Skeletal muscle cell (primary cell): ENCODE measurements at places on chromosomes 12 and 14.
A peak's percentile ranks its signal among the peaks of the same experiment; 100 is the strongest.

GRCh38 chr14:93133464-93133863 is 17.7 kb upstream of the ITPK1 start:
- peak; percentile 53 for DNase-seq

DNA sequence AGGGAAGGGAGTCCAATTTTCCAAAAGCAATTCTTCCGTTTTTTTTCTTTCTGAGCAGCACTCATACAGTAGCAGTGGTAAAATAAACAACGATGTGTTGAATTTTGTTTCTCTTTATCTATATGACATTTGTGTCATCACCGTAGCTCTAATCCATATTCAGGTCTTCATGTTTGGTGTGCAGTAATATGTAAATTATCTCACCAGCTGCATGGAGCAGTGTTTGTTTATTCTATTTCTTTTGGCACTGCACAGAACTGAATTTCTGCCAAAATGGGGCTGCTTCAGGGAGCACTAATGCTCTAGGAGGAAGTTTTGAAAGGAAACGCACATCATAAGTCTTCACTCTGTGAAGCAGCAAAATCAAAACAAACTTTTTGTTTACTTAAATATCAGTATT is 130.0 kb upstream of the NPAS3 start:
- peak; percentile 35 for DNase-seq

GRCh38 chr14:95195031-95195430 is 37.7 kb upstream of the DICER1 start:
- no peak for DNase-seq

GRCh38 chr14:99173086-99173485 is 98.9 kb downstream of the BCL11B start:
- DNase-seq = no peak

DNA sequence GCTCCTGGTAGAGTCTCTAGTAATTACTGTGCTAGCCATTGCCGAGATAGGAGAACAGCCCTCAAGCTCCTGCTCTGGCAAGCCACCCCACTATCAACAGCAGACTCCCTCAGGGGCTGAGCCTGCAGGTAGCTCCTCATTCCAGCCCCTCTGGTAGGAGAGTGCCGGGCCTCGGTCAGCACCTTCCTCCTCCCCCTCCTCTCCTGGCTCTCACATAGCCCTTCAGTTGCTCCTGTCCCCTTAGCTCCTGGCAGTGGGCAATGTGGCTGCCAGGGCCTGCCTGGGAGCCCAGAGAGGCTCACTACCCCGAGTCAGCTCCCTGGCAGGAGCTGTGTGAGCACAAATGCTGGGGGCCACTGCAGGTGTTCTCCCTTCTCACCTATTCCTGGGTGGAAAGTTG is 52.0 kb downstream of the IQSEC3 start:
- DNase-seq = no peak

DNA sequence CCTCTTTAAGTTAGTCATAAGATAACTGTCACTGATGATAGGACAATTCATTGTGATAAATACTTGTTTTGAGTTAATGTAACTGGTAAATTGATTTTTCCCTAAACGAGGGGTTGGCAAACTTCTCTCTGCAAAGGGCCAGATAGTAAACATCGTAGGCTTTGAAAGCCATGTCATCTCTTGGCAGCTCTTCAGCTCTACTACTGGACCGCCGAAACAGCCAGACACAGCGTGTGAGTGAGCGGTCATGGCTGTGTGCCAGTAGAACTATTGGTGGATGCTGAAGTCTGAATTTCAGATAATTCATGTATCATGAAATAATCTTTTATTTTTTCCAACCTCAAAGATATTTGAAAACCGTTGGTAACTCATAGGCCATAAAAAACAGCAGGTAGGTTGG is 9.9 kb downstream of the PIWIL1 start:
- DNase-seq = no peak

GRCh38 chr12:24889411-24889810 is 59.5 kb downstream of the BCAT1 start:
- no peak for DNase-seq

GRCh38 chr14:22271838-22272799 is 316.9 kb downstream of the DAD1 start:
- DNase-seq = no peak

DNA sequence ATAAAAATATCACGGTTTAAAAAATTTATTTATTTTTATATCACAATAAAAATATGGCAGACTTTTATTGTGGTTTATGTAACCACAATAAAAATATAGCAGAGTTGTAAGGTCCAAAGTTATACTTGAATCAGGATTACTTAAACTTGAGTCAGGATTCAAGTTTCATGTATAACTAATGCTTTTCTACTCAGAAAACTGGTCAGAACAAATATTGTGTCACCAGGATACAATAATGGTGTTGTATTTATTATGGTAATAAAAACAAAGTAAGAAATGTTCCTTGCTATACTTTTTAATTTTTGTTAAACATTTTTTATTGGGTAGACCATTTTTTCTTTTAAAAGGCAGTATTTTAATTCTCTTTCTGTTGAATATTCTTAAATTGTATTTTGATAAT is 29.2 kb upstream of the EPS8 start:
- DNase-seq = no peak

- DNase-seq = no peak
Observed at GRCh38 chr12:10121278-10121677, 8.7 kb downstream of the CLEC7A start.

DNA sequence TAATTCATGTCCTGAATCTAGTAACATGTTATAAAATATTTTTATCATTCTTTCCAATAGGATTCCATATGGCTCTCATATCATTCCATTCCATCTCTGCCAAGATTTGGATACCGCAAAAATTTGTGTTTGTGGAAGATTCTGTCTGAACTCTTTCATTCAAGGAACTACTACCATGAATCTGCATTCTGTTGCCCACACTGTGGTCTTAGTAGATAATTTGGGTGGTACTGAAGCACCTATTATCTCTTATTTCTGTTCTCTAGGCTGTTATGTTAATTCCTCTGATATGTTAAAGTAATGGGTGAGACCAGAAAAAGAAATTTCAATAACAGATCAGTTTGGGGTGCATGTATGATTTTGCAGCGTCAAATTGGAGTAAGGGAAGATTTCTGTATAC is 6.2 kb downstream of the RPL36AL start:
- no peak for DNase-seq

DNA sequence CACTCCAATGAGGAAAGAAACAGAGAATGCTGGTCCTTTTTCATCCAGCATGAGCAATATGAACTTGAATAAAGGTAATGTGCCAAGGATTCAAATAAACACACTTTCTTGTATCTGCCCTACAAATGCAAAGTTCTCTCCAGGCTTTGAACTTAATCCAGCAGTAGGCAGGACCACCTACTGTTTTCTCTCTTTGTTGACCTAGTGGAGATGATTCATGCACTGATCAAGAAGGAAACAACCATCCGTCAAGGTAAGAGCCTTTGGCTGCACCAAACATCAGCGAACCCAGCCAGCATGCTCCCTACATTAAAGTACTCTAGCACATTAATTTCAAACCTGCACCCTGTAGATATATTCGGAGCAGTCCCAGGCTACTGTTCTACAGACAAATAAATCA is 489.3 kb downstream of the GALC start:
- no peak for DNase-seq

DNA sequence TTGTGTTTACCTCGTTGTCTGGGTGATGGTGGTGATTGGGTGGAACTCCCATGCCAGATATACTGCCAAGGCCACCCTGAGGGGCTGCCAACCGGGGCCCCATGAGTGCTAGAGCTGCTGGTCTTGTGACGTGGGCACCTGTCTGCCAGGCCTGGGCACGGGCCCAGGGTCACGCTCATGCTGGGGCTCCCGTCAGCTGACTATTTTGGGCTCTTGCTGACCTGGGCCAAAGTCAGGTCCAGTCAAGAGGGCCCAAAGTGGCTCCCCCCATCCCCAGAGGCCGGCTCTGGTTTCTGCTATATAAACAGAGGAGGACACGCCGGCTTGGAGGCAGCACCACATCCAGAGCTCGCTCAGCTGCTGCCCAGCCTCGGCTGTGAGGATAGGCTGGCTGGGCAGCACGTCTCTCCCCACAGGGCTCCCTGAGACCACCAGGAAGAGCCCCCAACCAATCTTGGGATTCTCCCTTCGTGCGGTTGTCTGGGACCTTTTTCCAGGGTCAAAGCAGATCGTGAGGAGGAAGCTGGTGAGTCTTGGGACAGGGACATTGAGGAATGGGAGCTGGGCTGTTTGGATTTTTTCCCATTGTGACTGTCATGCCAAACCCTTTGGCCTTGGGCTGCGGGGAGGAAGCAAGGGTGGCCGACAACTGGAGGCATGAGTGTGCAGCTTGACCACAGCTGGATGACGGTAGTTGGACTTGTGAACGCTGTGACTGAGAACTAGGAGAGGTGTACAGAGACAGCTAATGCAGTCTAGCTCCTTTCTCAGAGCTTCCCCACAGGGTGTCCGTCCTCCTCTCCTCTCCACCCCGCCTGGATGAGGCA is 7.6 kb upstream of the NR4A1 start:
- no peak for DNase-seq

GRCh38 chr12:47753021-47754001 is 5.4 kb downstream of the RAPGEF3 start:
- no peak for DNase-seq

GRCh38 chr12:26101350-26101734 is 23.5 kb downstream of the BHLHE41 start:
- no peak for DNase-seq

- peak; percentile 95 for DNase-seq
Observed at GRCh38 chr12:79127271-79127751, 262.7 kb downstream of the SYT1 start.

DNA sequence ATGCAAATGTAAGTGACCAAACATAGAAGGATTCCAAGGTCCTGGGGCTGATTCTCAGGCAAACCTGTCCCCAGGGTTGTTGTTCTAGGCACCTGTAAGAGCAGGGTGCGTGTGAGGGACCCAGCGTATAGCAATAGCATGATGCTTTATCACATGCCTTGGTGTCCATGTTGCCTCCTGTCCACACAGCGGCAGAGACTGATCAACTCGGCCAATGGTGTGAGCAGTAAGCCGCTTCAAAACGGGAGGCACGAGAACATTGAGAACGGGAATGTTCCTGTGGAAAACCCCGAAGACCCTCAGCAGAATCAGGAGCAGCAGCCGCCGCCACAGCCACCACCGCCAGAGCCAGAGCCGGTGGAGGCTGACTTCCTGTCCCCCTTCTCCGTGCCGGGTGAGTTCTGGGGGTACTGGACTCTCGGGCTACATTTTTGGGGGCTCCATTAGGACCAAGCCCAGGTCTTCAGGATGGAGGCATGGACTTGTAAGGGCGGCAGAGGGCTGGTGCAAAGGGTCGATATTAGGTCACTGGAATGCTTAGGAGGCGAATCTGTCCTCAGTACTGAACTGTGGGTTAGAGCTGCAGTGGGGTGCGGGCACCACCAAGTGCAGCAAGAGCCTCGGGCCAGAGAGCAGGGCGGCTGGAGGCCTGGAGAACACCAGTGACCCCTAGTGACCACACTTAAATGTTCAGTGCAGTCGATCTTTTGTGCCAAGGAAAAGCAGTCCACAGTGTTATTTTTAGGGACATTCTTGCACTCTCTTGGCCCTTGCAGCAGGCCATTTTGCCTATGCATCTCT is 57.2 kb upstream of the RIN3 start:
- DNase-seq = no peak

DNA sequence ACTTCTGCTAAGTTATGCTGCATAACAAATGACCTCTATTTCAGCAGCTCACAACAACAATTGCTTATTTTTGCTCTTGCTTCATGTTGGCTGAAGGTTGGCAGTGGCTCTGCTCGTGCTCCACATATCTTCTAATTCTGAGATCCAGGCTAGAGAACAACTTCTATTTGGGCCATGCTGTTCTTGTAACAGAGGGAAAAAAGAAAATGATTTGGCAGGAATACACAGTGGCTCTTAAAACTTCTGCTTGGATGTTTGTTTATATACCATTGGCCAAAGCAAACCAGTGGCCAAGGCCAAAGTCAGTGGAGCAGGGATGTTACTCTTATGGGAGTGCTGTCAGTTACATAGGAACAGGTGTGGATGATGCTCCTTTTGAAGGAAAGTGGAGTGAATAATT is 32.1 kb downstream of the GPHN start:
- no peak for DNase-seq

GRCh38 chr12:122100568-122100967 is 22.0 kb downstream of the MLXIP start:
- no peak for DNase-seq

DNA sequence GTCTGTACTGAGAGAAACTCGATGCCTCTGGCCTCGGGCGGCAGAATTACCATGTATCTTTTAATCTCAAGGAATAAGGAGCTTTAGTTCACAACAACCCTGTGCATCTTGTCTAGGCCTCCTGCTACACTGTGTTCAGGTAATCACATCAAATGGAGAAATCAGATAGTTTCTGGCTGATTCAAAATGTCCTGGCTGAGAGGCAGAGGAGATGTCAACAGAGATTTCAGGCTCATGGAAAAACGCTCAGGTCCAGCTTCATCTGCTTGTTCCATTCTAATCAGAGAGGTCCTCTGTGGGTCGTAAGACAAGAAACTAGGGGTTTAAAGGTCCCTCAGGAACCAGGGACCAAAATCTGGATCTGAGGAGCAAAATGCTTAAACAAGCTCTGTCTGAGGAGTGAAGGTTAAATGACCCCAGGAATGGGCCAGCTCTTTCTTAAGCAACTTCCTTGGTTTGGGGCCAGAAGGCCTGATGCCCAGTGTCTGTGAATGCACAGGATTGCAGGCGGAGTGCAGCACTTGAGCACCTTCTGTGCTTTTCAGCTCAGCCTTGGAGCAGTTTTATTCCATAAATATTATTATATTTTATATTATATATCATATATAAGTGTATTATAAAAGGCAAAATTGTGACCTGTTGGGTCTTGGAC is 170.2 kb upstream of the PRICKLE1 start:
- DNase-seq = no peak

DNA sequence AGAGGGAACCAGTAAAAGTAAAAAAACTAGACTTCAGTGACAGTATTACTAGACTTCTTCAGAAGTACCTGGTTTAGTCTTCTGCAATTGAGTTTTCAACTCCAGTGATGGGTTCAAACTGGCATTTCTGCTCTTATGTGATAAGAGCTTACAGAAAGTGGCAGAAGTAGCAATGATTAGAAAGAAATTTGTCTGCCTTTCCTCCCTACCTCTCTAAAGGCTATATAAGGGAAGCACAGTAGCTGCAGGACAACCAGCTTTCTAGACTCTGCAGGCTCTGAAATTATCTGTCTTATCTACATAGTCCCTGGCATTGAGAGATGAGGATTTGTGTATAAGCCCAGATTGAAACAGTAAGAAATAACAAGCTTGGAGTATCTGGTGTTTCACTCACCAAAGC is 107.5 kb downstream of the DAAM1 start:
- DNase-seq = no peak

- no peak for DNase-seq
Observed at GRCh38 chr12:30423330-30423729, 272.3 kb downstream of the IPO8 start.

DNA sequence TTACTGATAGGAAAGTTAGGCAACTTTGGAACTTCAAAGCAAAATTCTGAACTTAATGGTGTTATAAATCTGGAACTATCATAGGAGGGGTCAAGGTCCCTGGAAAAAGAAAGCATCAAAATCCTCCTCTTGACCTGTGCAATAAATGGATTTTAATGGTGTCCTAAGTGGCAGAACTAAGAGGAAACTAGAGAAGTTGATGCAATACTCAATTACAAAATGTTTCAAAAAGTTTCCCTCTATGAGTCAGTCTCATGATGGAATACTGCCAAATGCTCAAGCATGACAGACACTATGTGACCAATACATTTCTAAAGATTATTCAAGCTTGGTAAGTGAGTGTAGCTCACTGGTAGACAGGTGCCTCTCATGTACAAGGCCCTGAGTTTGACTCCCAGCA is 47.7 kb upstream of the ERGIC2 start:
- peak; percentile 65 for DNase-seq

- DNase-seq = no peak
Observed at GRCh38 chr12:91846466-91847055, 299.1 kb downstream of the BTG1 start.

- no peak for DNase-seq
Observed at GRCh38 chr14:90518941-90519256, 122.1 kb downstream of the CALM1 start.
